Stimulated activated CD4-positive, alpha-beta T cell treated with anti-CD3 and anti-CD28 coated beads, Interleukin-15, amount 100 ng/mL, for 1 hour (primary cell): ENCODE measurements at places on chromosomes 13 and 19.

GRCh38 chr13:79190932-79191331 is 215.1 kb downstream of the RBM26 start:
- no peak for DNase-seq

GRCh38 chr13:95420501-95420900 is 119.2 kb upstream of the ABCC4 start:
- no peak for DNase-seq

- no peak for DNase-seq
Measured at GRCh38 chr13:94400874-94401273, 78.6 kb downstream of the DCT start.

- no peak for DNase-seq
Measured at GRCh38 chr19:14401468-14402195, 17.5 kb downstream of the DDX39A start.

- DNase-seq, result no peak
Measured at GRCh38 chr13:53683608-53684007, 655.0 kb downstream of the OLFM4 start.
